ENCODE measurements at places on chromosomes 1 and 21.

DNA sequence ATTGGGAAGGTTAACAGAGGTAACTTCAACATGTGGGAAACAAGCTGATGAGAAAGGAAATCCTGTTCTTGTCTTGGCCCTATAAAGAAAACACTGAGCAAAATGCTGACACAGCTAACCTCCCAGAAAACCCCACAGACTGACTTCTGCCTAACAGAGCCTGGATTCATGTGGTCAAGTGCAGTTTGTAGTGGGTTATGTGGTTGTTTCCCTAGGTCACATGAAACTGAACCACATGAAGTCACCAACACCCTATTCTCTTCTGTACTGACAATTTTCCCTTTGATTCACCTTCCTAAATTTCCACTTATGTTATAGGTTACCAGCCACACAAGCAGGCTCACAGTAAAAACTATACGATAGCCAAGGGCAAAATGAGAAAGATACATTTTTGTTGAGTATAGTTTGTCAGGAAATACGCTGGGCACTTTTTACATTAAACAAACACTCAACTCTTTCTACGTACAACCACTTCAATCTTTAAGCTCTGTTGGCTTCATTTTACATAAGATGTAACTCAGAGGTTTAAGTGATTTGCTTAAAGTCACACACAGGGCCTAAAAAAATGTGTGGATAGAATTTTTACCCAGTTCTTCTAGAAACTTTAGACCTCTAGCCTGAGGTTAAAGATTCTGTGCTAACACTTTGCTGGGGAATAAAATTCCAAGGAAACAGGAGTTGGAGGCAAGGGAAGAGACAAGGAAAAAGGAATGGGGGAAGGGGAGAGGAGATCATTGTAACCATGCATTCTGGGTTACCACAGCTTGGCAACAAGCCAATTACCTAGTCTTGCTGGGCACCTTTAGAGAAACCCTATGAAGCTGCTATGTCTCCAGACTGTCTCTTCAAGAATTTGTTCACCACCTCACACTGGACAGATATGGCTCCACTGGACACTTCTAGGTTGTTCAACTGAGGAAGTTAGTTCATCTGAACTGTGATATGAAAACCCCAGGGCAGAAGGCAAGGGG, 601.6 kb upstream of the USP24 start:
- DNase-seq: no peak

DNA sequence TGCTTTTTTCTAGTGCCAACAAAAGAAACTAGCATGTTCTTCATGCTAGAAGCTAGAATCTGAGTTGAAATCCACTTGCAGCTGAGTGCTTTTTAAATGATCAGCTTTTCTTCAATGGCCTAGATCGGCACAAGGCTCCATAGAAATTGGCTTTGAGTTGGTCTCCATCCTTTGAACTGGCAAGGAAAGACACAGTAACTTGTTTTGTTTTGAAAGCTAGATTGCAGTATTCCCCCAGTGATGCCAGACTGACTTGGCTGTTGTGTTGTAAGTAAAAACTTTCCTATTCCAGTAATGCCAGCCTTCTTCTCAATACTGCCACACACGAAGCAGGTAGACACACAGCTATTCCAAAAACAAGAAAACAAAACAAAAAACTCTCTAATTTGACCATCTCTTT, 139.1 kb downstream of the FMN2 start:
- no peak for DNase-seq

GRCh38 chr1:235056937-235057336, 71.7 kb downstream of the TOMM20 start:
- DNase-seq: no peak

DNA sequence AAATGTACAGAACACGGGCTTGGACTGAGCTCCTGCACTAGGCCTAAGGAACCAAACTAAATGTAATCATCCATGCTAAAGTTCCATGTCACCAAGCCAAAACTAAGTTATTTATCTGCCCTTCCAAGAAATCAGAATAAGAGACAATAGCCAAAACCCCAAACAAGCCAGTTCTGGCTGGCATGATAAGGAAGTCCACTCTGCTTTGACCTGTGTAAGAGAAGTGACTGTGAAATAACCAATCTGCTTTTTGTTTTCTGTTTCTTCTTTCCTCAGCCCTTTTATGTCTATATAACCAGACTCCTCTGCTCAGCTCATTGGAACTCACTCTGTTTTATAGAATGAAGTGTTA, 15.1 kb downstream of the PLPPR5 start:
- DNase-seq: no peak

DNA sequence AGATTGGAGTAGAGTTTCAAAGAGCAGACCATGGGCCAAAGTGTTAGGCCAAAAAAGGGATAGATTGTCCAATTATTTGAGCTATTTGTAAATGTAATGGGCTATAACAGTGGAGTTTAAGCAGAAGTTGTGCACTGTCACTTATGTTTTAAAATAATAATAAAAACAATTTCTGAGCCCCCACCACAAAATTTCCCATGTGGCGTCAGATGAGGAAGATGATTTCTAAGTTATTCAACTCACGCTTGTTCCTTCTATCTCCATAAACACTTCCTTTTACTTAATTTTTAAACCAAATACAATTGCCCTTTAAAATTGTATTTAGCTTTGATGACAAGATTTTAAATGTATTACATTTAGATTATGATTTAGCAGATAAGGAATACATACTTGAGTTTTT, 330.0 kb downstream of the PTPRC start:
- no peak for DNase-seq
